ENCODE measurements at places on chromosomes 3 and 15. TPM values are rescaled to one million over a fixed set of nuclear protein-coding genes. Genes with fewer than 3 reads are reported as not detected.

Gene A4GNT
- total RNA-seq, result not detected

Gene ST8SIA2
- total RNA-seq, result 2.4 TPM

Gene PPARG
- total RNA-seq, result 0.17 TPM

Gene AADACL2
- under 0.01 TPM for total RNA-seq

Gene ZSCAN29
- total RNA-seq, result 29.7 TPM

Gene RHCG
- 0.89 TPM for total RNA-seq

Gene FBN1
- 26.7 TPM for total RNA-seq

Gene GOLGA8S
- total RNA-seq, result not detected

Gene OCA2
- total RNA-seq, result not detected

Gene PLS1
- total RNA-seq, result 2.4 TPM

Gene FANCD2OS
- total RNA-seq, result not detected

Gene ABCF3
- 50.8 TPM for total RNA-seq

Gene SCAMP5
- 1.3 TPM for total RNA-seq

Gene SH2D7
- not detected for total RNA-seq

Gene MCF2L2
- 3.6 TPM for total RNA-seq

Gene TGM5
- total RNA-seq, result not detected
